ENCODE measurements at places on chromosomes 4 and X. TPM values are rescaled to one million over a fixed set of nuclear protein-coding genes. Genes with fewer than 3 reads are reported as not detected.

SPACA5 gene
- total RNA-seq: not detected

CT47A1 gene
- total RNA-seq: not detected

ANXA10 gene
- 0.17 TPM for total RNA-seq

- no peaks in the 10 kb centered on the region for H3K36me3 ChIP-seq
- H3K27ac ChIP-seq: no peak overlapping the region
- no peak for DNase-seq
Measured at GRCh38 chr4:189780391-189780790, 160.3 kb upstream of the FRG1 start.

DNA sequence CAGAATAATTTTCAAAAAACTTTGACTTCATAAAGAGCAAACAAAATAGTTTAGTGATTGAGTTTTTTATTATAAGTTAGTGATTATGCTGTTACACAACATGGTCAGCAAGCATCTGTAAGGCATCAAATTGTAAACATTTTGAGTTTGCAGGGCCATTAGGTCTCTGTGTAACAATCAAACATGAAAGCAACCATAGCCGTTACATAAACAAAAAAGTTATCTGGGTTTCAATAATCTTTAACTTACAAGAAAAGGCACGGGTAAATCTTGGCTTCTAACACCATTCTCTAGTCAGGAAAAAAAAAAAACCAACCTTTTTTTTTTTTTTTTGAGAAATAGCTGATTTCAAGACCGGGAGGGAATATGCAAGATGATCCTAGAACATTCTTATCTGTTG, 1941.1 kb downstream of the PCDH7 start:
- peak; percentile 12 for DNase-seq
- no peaks in the 10 kb centered on the region for H3K36me3 ChIP-seq
- no peak overlapping the region for H3K27ac ChIP-seq
- H3K4me1 ChIP-seq: no peaks in the 10 kb centered on the region
- H3K4me3 ChIP-seq: no peak overlapping the region
- H3K27me3 ChIP-seq: no peaks in the 10 kb centered on the region

GRCh38 chrX:113390531-113390930, 549.9 kb upstream of the AMOT start:
- H3K4me1 ChIP-seq: no peaks in the 10 kb centered on the region
- no peak overlapping the region for H3K27ac ChIP-seq
- no peaks in the 10 kb centered on the region for H3K27me3 ChIP-seq
- no peak for DNase-seq
- H3K4me3 ChIP-seq: no peak overlapping the region

- no peak overlapping the region for H3K27ac ChIP-seq
- peak; percentile 2 for DNase-seq
- H3K4me3 ChIP-seq: no peak overlapping the region
- H3K4me1 ChIP-seq: peaks cover 7% of the 10 kb centered on the region
- H3K36me3 ChIP-seq: no peaks in the 10 kb centered on the region
Measured at GRCh38 chr4:105710678-105711077, 2.1 kb downstream of the GSTCD start.

GRCh38 chr4:188573104-188573503, 433.9 kb downstream of the TRIML1 start:
- no peak overlapping the region for H3K27ac ChIP-seq
- no peaks in the 10 kb centered on the region for H3K36me3 ChIP-seq
- H3K4me1 ChIP-seq: no peaks in the 10 kb centered on the region
- H3K4me3 ChIP-seq: no peak overlapping the region
- DNase-seq: no peak

- H3K27me3 ChIP-seq: no peaks in the 10 kb centered on the region
- H3K4me3 ChIP-seq: no peak overlapping the region
- no peak overlapping the region for H3K27ac ChIP-seq
- DNase-seq: no peak
- no peaks in the 10 kb centered on the region for H3K36me3 ChIP-seq
Measured at GRCh38 chrX:148270499-148270898, 229.9 kb upstream of the AFF2 start.

DNA sequence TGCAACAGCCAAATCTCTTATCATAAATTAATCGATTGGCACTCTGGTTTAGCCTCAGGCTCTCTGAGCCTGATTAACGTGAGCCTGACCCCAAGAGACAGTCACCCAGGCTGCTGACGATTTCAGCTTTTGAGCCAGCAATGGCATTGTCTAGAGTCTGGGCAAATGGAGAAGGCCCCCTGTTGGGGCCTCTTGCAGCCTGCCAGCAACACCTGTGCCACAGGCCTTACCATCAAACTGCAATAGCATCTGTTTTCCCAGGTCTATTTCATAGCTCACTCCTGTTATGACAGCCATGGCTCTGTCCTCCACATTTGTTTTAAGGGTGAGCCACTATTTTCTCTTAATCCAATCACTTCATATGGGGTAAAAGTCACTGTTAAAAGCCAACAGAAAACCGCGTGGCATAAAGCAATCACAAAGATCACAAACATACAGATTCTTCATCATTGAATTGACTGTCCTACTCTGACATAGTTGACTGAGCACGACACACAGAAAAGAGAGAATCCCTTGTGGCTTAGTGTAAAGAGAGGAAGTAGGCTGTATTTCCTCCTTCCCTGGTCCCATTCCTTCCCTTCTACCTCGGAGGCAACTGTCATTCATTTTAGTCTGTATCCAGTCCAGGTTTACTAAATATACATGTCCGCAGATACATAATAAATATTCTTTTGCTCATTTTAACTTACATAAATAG, 47.8 kb downstream of the SLC9A7 start:
- H3K4me1 ChIP-seq: no peaks in the 10 kb centered on the region
- no peaks in the 10 kb centered on the region for H3K36me3 ChIP-seq
- no peak overlapping the region for H3K4me3 ChIP-seq

- no peaks in the 10 kb centered on the region for H3K36me3 ChIP-seq
- no peaks in the 10 kb centered on the region for H3K4me1 ChIP-seq
- no peaks in the 10 kb centered on the region for H3K27me3 ChIP-seq
- H3K27ac ChIP-seq: no peak overlapping the region
- no peak overlapping the region for H3K4me3 ChIP-seq
Measured at GRCh38 chrX:82756272-82756671, 751.8 kb upstream of the POU3F4 start.

- peaks cover 11% of the 10 kb centered on the region for H3K4me1 ChIP-seq
- DNase-seq: peak; percentile 66
- no peaks in the 10 kb centered on the region for H3K27me3 ChIP-seq
- H3K27ac ChIP-seq: peak overlapping the region; percentile 73
Measured at GRCh38 chrX:136214551-136214950, 36.6 kb downstream of the MAP7D3 start.

DNA sequence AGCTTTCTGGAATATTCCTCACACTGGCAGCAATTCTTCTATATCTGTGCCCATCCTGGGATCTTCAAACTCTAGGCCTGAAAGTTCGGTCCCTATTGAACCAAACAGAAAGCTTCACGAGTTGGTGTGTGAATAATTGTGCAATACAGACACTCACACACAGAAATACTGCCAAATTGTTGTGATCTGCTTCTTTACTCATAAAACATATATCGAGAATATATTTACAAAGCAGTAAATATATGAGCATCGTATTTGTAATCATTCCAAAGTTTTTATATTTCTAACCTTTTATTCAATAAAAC, 56.6 kb upstream of the BEX4 start:
- no peak overlapping the region for H3K4me3 ChIP-seq
- H3K27ac ChIP-seq: no peak overlapping the region
- H3K27me3 ChIP-seq: no peaks in the 10 kb centered on the region
- H3K4me1 ChIP-seq: no peaks in the 10 kb centered on the region

Data from fibroblast of lung (primary cell).